ENCODE measurements at places on chromosomes 2 and 18.

GRCh38 chr18:49548229-49548636, 13.6 kb upstream of the LIPG start:
- DNase-seq: no peak

GRCh38 chr18:1049173-1049572, 144.5 kb downstream of the ADCYAP1 start:
- DNase-seq: no peak

GRCh38 chr2:150228936-150229335, 258.5 kb downstream of the RND3 start:
- DNase-seq: no peak

DNA sequence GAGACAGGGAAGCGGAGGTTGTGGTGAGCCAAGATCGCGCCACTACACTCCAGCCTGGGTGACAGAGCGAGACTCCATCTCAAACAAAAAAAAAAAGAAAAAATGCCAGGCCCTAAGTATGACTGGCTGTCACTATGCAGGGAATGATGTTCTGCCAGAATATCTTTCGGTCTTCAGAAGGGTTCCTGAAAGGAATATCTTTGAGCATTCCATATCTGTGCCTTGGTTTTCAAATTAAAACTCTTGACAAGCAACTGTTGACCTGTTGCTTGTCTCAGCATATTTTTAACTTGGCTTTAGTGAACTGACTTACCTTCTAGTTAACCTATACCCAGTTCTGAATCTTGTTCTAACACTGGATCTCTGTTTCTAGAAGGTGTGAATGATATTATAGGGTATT, 953.2 kb upstream of the FAM98A start:
- no peak for DNase-seq

DNA sequence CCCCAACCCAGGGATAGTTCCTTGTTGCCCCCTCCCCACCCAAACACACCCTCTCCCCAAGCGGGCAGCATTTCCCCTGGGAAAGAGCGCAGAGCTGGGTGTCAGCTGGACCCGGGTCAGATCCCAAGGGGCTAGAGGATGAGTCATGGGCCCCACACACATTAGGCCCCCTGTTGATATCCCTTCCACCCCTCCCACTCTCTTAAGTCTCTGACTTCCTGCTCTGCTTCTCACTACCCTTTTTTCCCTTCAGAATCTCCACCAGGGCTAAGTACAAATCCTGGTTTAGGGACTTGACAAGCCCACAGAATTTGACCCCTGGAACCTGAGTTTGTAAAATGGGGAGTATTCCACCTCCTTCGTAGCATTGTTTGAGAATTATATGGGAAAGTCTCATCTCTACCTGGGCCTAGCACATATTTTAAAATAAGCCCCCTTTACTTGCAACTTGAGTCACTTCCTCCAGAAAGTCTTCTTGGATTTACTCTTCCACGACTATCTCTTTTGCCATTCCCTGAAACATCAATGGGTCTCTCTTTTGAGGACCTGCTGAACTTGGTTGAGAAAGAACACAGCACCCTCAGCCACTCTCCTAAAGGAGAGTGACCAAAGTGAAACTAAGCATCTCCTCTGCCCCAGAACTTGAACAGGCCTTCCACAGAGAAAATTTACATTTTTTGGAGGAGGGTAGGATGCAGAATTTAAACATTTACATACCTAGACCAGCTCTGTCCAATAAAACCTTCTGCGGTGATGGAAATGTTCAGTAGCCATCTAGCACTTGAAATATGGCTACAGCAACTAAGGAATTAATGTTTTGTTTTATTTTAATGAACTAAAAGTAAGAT, 4.7 kb downstream of the RTKN start:
- no peak for DNase-seq

DNA sequence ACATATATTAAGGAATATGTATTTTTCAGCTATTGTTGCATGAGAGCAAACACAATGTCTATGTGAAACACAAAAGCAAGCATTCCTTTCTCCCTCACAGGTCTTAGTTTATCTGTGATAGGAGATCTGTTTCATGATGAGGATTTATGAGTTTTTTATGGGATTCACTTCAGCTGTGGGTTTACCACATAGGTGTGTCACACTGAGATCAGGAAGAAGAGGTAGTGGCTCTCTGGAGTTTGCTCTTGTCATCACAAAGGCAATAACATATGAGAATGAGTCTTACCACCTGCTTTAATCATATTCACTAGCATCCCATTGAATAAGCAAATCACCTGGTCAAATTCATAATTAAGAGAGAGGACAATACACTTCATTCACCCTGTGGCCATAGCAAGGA, 960.3 kb upstream of the SLC39A10 start:
- no peak for DNase-seq
